ENCODE measurements at places on chromosomes 12 and 14.

DNA sequence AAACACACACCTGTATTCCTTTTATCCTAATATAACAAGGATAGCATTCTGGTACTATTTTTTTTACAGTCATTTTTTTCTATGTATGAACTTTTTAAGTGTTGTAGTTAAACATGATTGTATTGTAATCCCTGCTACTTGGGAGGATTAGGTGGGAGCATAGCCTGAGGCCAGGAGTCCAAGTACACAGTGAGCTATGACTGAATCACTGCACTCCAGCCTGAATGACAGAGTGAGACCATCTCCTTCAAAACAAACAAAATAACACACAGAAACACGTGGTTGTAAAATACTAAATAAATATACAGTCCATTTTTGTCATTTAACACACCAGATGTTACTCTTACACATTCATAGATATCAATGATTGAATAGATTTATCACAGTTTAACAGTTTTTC is 56.9 kb downstream of the MAP4K5 start:
- DNase-seq: no peak

- DNase-seq: peak; percentile 56
These were observed 17.7 kb upstream of the TDG start for GRCh38 chr12:103947871-103948555.

DNA sequence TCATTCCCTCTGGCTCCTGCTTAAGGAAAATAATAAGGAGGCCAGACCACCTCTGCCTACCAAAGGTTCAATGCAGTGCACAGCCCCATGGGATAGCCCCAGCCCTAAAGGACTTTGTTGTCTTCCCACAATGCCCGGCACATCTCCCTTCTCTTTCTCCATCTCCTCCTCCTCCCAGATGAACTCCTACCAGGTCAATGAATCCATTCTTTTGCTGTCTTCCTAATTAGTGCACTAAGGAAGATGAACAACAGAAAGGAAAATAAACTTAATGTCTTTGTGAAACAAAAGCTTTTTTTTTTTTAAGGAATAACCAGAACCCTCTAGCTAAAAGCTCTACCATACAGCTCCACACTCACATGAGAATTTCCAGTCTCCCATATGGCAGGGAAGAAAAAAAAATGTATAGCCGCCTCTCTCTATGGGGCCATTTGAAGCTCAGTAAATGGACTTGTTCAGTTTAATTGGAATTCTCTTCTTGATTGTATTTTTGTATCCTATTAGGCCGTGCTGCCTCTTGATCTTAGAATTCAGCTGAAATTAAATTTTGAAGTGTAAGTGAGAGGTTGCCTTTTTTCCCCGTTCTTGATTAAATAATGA is 41.8 kb upstream of the HSPB8 start:
- DNase-seq: no peak

- DNase-seq: no peak
These were observed at the start of gene SPTB for GRCh38 chr14:64879635-64880220. TSS of gene SPTB (minus strand) at chr14:64879907. CDS start at chr14:64823094, 56,813 bp downstream.

DNA sequence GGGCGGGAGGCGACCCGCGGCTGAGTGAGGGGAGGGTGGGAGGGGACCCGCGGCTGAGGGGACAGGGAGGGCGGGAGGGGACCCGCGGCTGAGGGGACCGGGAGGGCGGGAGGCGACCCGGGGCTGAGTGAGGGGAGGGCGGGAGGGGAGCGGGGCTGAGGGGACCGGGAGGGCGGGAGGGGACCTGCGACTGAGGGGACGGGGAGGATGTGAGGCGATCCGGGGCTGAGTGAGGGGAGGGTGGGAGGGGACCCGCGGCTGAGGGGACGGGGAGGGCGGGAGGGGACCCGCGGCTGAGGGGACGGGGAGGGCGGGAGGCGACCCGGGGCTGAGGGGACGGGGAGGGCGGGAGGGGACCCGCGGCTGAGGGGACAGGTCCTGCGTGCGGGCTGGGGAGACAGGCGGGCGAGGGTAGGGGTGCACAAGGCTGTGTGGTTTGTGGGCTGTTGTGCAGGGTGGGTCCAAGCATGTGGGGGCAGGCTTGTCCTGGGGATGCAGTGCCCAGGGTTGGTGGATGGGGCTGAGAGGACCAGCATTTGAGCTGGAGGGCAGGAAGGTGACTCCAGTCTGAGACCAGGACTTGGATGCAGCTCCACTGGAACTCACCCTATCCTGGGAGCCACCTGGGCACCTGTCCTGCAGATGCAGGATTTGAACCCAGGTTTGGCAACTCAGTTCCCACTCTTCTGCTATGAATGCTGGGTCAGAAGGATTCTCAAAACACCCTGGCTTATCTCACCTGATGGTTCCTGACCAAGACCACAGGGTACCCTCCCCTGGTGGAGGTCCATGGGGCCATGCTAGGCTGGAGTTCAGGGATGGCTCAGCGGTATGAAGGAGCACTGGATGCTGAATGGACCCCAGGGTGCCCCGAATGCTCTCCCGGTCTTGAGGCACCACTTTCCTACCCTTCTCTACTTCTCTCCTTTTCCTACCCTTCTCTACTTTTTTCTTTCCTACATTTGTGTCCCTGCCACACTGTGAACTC is 9.4 kb downstream of the PLD4 start:
- DNase-seq: no peak

DNA sequence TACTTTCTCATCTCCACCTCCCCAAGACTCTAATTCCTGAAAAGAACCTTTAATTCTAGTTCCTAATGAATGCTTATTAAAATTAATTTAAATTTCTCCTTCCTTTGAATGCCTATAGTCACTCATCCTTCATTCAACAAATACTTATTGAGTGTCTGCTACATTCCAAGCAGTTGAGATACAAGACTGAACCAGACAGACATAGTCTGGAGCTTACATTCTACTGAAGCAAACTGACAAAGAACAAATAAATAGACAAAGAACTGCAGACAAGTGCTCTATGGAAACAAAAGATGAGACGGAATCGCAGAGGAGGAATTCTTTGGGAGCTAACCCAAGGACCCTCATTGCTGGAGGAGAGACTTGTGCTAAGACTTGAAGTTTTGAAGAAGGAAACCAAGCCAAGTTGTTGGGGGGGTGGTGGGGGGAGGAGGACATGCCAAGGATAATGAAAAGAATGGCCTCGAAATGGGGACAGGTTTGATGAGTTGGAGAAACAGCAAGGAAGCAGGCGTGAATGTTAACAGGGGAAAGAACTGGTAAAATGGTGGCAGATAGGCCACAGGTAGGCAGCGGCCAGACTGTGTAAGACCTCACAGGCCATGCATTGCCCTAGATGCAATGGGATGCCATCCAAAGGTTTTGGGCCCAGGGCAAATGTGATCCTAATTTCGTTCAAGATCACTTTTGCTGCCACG is 9.7 kb upstream of the TDG start:
- no peak for DNase-seq

DNA sequence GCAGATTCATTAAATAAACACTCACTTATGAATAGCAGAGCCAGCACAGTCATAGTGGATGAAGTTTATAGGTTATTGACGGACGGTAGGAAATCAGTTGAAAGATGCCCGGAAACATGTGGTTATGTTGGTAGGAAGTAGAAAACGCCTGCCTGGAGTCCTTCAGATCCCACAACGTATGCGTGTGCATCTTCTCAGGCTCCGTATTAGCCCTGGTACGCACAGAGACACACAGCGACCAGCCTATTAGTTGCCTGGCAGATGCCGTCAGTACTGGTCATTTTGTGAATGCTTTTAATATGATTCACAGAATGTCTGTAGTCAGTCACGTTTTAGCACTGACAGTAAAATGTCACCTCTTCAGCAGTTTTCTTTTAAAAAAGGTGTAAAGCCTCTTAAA is 196.4 kb downstream of the RGS6 start:
- DNase-seq: no peak

GRCh38 chr12:114408471-114408885 is 2.5 kb upstream of the TBX5 start:
- DNase-seq: no peak

- no peak for DNase-seq
These were observed 205.3 kb upstream of the HMGA2 start for GRCh38 chr12:65619018-65619417.

- DNase-seq: no peak
These were observed 296.2 kb upstream of the RGS6 start for GRCh38 chr14:71636076-71636475.

GRCh38 chr12:29132316-29132715 is 16.8 kb upstream of the FAR2 start:
- no peak for DNase-seq

GRCh38 chr14:88748288-88748687 is 44.5 kb downstream of the EML5 start:
- no peak for DNase-seq

All from inflammatory macrophage treated with lipopolysaccharide for 1 hour (primary cell).